ENCODE measurements at places on chromosomes 7 and 10. TPM values are rescaled to one million over a fixed set of nuclear protein-coding genes. Genes with fewer than 3 reads are reported as not detected.

DNA sequence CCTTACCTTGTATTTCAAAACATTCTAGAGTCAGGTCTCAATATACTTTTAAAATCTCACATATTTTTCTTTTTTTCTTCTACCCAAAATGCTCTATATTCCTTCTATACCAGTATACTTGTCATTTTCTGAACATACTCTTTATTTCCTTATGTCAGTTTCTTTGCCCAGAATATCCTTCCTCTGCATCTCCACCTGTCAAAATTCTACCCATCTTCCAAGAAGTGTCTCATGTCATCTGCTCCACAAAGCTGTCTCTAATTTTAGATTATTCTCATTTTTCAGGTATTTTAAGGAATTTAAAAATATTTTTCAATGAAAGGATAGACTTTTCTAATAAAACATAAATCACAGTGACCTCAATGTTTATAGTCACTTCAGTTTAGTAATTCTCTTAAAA lies 328.0 kb upstream of the SMIM30 start:
- H3K36me3 ChIP-seq = no peaks in the 10 kb centered on the region
- H3K4me1 ChIP-seq = no peaks in the 10 kb centered on the region
- H3K27ac ChIP-seq = no peak overlapping the region
- DNase-seq = no peak
- H3K4me3 ChIP-seq = no peak overlapping the region

- H3K36me3 ChIP-seq = no peaks in the 10 kb centered on the region
- peak; percentile 77 for DNase-seq
- no peak overlapping the region for H3K27ac ChIP-seq
These were observed 126.5 kb downstream of the FAM107B start for GRCh38 chr10:14648005-14648765.

- DNase-seq = peak; percentile 77
- H3K36me3 ChIP-seq = no peaks in the 10 kb centered on the region
- no peaks in the 10 kb centered on the region for H3K27me3 ChIP-seq
- H3K27ac ChIP-seq = no peak overlapping the region
- H3K4me1 ChIP-seq = no peaks in the 10 kb centered on the region
These were observed 361.4 kb upstream of the NPSR1 start for GRCh38 chr7:34296663-34297062.

The YKT6 gene
- total RNA-seq = 216 TPM

The GHRHR gene
- not detected for total RNA-seq

GRCh38 chr10:86500846-86501245 lies 20.7 kb downstream of the WAPL start:
- H3K36me3 ChIP-seq = peaks cover 32% of the 10 kb centered on the region
- no peaks in the 10 kb centered on the region for H3K27me3 ChIP-seq
- no peak for DNase-seq
- no peak overlapping the region for H3K27ac ChIP-seq
- no peak overlapping the region for H3K4me3 ChIP-seq

The RASA4 gene
- total RNA-seq = 5.0 TPM

DNA sequence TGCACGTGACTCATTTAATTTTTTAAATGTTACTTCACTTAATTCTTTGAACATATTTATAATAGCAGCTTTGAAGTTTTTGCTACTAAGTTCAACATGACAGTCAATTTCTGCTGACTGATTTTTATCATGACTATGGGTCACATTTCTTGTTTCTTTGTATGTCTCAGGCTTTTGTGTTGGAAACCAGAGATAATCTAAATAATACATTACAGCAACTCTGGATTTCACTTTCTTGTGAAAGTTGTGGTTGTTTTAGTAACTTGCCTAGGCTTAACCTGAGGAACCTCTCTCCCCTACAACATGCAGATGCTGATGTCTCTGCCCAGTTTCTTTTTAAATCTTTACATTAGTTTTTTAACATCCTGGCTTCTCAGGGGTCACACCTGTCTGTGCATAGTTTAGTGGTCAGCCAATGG lies 180.8 kb downstream of the CCDC71L start:
- no peak for DNase-seq
- H3K27me3 ChIP-seq = no peaks in the 10 kb centered on the region
- no peaks in the 10 kb centered on the region for H3K36me3 ChIP-seq
- no peak overlapping the region for H3K27ac ChIP-seq
- no peak overlapping the region for H3K4me3 ChIP-seq
- peaks cover 1% of the 10 kb centered on the region for H3K4me1 ChIP-seq

DNA sequence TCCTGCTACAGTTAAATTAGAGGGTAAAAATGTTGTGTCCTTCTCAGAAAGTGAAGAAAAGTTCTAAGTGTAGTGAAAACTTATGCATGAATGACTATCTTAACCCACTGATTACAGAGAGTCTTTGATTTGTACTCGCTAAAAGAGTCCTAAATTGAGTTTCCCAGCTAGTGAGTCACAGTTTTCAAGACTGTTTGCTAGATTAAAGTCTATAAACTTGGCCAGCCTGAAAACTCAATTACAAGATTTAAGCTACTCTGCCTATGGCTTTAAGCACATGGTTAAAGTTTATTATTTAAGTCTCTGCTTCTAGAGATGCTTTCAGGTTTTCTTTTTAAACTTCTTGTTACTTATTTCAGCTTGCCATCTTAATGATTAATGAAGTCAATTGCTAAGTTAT lies 44.4 kb downstream of the MRPS24 start:
- H3K27ac ChIP-seq = no peak overlapping the region
- no peak overlapping the region for H3K4me3 ChIP-seq
- H3K4me1 ChIP-seq = no peaks in the 10 kb centered on the region
- H3K36me3 ChIP-seq = no peaks in the 10 kb centered on the region
- DNase-seq = peak; percentile 30
- peaks cover 19% of the 10 kb centered on the region for H3K27me3 ChIP-seq

The NUTM2E gene
- total RNA-seq = 0.50 TPM

DNA sequence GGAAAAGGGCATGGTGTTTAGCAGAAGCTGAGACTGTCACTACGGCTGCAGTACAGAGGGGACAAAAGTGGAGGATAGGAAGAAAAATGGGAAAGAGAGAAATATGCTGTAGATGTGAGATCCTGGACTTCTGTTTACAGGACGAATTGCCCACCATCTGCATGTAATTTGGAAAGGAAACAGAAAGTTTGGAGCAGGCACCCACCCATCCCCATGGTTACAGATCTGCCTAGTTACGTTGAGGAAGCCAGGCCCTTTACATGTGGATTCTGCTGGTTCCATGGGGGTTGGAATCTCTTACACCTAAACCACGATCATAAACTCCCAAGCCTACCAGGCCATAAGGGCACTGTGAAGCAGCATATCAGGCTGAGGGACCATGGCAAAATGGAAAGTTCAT lies 84.3 kb downstream of the WDFY4 start:
- no peak for DNase-seq
- no peaks in the 10 kb centered on the region for H3K27me3 ChIP-seq
- H3K27ac ChIP-seq = no peak overlapping the region

The SORBS1 gene
- 5.1 TPM for total RNA-seq

DNA sequence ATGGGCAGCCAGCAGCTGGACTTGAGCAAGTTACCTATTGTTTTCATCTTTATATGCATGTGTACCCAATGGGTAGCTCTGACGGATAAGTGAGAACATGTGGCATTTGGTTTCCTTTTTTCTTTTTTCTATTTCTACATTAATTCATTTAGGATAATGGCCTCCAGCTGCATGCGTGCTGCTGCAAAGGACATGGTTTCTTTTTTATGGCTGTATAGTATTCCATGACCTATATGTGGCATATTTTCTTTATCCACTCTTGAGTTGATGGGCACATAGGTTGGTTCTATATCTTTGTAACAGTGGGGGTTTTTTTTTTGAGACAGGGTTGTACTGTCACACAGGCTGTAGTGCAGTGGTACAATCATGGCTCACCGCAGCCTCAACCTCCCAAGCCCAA lies 37.4 kb downstream of the ASZ1 start:
- H3K36me3 ChIP-seq = no peaks in the 10 kb centered on the region
- no peak for DNase-seq
- H3K4me3 ChIP-seq = no peak overlapping the region
- H3K27me3 ChIP-seq = no peaks in the 10 kb centered on the region
- H3K27ac ChIP-seq = no peak overlapping the region
- no peaks in the 10 kb centered on the region for H3K4me1 ChIP-seq

DNA sequence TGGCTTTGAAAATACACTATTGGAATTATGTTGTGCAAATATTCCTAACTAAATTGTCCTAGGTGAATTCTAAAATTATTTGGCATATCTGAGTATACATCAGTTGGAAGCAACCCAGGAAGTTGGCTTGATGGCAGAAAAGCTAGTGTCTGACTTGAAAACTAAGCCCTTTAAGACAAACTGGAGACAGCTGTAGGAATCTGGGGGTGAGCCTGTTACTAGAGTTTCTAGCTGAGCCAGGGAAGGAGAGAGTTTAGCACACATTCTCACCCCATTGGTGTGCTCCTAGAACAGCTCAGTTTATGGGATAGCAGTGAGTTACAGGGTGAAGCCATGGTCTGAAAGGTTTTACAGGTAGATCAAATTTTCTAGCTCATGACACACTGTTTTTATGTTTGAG lies 210.2 kb upstream of the SLC26A5 start:
- DNase-seq = no peak
- H3K4me1 ChIP-seq = peaks cover 9% of the 10 kb centered on the region
- no peak overlapping the region for H3K27ac ChIP-seq
- no peak overlapping the region for H3K4me3 ChIP-seq

DNA sequence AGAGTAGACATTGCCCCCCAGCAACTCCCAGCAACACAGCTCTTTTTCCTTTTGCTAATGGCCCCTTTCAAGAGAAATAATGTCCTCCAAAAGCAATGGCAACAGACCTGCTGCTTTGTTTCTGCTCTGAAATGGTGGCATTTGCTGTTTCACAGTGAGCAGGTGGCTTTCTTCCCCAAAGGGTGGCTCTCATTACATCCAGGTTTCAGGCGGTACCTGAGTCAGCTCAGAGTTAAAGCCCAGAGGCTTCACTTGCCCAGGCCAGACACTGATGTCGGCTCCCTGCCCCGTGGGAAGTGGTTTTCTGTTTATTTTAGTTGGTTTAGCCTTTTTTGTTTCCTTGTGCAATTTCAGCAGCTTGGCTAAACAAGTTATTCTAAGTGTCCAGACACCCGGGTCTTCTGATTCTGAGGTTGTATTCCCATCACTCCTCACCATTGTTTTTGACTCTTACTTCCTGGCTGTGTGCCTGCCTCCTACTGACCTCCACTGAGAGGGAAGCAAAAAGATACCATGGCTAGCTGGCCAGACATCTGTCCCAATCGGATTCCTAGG lies 7.8 kb upstream of the ATOH7 start:
- H3K4me3 ChIP-seq = no peak overlapping the region
- H3K4me1 ChIP-seq = no peaks in the 10 kb centered on the region
- no peak overlapping the region for H3K27ac ChIP-seq
- DNase-seq = peak; percentile 46

The DLX5 gene
- total RNA-seq = 1.3 TPM

DNA sequence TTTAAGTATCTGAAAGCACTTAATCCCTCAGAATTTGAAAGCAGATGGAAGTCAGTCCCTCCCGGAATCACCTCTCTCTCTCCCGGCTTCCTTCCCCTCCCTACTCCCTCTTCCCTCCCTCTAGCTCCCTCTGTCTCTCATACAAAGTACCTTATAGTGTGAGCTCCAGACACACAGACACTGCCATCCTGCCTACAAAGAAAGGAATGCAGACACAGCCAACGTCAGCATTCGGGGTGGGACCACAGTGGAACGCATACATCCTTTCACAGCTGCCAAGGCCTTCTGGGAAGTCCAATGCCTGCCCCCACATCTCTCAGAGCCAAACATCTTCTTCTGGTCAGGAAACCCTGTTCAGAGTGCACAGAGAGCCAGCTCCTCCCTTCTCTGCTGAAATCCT lies 9.3 kb downstream of the NOD1 start:
- no peaks in the 10 kb centered on the region for H3K27me3 ChIP-seq
- no peak overlapping the region for H3K4me3 ChIP-seq
- peaks cover 45% of the 10 kb centered on the region for H3K4me1 ChIP-seq
- H3K27ac ChIP-seq = peak overlapping the region; percentile 88

DNA sequence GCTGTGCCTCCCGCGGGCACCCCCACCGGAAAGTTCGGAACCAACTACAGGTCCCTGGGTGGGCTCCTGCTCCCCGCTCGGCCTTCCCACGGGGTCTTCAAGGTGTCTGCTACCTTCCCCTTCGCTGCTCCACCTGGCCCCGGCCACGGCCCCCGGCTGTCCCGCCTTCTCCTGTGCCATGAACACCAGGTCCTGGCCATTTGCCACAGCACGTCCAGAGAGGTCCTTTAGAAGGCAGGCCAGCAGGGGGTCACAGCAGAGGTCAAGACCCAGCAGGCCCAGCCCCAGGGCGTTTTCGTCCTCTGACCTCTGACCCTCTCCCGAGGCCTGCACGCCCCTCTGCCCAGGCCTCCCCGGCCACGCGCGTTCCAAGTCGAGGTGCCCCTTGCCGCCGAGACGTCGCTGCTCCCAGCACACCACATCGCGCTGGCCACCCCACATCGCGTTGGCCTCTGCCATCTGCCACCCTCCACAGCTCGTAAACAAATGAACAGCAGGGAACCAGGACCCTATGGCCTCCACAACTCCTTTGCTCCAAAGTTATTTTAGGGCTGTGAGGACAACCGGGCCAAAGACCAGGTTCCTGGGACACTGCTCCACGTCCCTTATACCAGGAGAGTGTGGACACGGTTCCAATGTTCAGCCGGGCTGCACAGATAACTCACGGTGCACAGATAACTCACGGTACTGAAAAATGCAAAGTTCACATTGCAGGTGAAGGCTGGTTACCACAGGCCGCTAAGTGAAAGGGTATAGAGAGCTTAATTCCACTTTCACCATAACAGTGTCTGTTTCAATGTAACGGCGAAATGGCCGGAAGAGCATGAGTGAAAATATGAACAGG lies 74.3 kb downstream of the CFAP46 start:
- no peaks in the 10 kb centered on the region for H3K27me3 ChIP-seq
- no peaks in the 10 kb centered on the region for H3K36me3 ChIP-seq
- no peak overlapping the region for H3K4me3 ChIP-seq
- no peaks in the 10 kb centered on the region for H3K4me1 ChIP-seq

The PKD1L1 gene
- total RNA-seq = 0.31 TPM

The FBXO24 gene
- total RNA-seq = 0.52 TPM

The VPS37D gene
- 3.6 TPM for total RNA-seq

GRCh38 chr7:729140-730000 lies 2.3 kb upstream of the PRKAR1B start:
- DNase-seq = no peak
- H3K27me3 ChIP-seq = no peaks in the 10 kb centered on the region
- H3K4me3 ChIP-seq = no peak overlapping the region
- H3K4me1 ChIP-seq = peaks cover 42% of the 10 kb centered on the region

The IFIT2 gene
- 42.0 TPM for total RNA-seq

The WEE2 gene
- total RNA-seq = not detected

DNA sequence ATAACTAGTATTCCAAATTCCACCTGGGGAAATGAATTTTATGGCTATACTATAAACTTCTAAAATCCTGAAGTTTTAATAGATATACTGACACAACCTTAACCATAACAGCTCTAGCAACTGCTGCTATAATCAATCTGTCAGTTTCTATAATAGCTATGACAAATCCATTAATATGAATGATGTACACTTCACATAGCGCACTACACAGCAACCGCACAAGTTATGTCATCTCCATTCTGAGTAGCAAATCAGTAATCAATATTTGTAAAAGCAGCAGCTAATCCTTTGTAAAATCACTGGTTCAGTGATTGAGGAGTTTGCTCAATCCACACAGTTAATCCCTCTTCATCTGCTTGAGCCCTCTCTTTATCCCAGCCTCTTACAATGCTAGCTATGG lies 105.3 kb downstream of the SKAP2 start:
- no peak overlapping the region for H3K27ac ChIP-seq
- no peaks in the 10 kb centered on the region for H3K36me3 ChIP-seq
- DNase-seq = no peak
- H3K27me3 ChIP-seq = no peaks in the 10 kb centered on the region
- no peaks in the 10 kb centered on the region for H3K4me1 ChIP-seq
